ENCODE measurements at places on chromosomes 1 and 21.

DNA sequence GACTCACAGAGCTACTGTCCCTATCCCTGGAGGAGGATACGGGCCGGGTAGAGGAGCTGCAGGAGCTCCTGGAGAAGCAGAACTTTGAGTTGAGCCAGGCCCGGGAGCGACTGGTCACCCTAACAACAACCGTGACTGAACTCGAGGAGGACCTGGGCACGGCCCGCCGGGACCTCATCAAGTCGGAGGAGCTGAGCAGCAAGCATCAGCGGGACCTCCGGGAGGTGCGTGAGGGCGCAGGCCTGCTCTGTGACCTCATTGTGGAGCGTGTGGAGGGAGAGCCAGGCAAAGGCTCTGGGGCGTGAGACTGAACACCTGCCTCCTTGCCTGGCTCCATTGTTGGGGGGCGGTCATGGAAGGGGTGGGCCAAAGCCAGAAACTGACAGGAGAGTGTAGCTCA is 19.0 kb downstream of the PPFIA4 start:
- DNase-seq = no peak

- no peak for DNase-seq
These were observed 3.5 kb downstream of the HAPLN2 start for GRCh38 chr1:156622581-156623297.

DNA sequence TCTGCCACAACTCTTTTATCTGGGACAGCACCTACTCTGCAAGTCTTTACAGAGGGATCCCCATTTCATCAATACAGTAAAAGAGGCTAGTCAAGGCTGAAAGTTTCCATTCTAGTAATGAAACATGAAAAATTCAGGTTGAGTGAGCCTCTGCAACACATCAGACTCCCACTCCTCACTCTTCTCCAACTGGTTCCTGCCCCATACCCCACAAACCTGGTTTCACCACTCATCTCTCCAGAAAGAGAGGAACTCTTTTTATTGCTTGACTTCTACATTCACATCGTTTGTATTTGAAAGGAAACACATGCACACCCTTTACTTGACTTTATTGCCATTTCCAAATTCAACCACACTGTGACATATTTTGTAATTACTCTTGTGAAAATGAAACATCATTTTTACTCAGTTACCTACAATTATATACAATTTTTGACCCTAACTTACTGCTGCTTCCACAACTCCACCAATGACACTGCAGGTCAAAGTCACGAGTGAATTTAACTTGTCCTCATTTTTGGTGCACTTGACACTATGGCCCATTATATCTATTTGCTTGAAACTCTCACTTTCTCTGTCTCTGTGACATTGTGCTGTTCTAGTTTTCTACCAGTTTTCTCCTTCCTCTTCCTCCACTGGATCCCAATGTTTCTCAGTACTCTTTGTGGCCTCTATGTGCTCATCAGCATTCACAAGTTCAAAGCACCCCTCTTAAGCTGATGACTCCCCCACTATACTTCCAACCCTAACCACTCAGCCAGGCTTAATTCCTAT is 8.0 kb downstream of the STX6 start:
- DNase-seq = no peak

DNA sequence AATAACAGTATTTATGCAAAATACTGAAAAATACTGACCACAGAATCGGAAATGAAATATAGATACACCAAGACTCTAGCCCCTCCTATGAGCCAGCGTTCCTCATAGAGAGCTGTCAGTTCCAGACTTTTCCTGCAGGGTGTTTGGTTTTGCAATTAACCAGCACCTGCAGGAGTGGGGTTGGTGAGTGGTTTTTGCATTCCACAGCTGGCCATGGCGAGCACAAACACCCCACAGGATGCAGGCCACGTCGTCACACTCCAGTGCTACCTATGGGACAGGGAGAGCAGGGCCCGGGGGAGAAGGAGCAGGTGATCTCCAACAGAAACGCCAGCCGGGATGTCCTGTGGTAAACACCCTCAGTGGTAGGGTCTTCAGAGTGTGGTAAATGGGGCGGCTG is 94.1 kb downstream of the ERG start:
- DNase-seq = no peak

GRCh38 chr1:83505148-83505547 is 493.8 kb downstream of the TTLL7 start:
- no peak for DNase-seq

DNA sequence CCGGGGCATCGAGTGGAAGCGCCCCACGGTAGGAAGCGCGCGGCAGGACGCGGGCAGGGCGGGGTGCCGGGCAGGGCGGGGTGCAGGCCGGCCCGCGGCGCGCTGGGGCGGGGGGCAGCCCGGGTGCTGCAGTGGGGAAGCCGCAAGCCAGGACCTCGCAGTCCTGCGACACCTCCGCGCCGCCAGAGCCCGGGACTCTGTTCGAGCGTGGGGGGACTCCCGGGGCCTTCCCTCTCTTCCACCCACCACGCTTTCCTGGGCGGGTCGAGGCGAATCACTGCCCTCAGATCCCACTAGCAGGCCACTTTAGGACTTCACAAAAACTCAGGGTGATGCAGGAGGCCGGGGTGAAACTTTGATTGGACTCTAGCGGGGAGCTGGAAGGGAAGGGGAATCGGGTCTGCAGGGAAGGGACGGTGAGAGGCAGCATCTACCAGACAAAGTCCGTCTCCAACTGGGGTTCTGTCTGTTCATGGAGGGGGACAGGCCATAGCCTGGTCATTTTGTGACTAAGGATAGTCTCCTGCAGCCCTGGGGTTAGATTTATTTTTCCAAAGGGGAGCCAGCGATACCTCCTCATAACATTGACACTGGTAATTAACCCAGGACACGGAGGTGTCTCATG is 623 bp downstream of the CAPN2 start:
- no peak for DNase-seq

DNA sequence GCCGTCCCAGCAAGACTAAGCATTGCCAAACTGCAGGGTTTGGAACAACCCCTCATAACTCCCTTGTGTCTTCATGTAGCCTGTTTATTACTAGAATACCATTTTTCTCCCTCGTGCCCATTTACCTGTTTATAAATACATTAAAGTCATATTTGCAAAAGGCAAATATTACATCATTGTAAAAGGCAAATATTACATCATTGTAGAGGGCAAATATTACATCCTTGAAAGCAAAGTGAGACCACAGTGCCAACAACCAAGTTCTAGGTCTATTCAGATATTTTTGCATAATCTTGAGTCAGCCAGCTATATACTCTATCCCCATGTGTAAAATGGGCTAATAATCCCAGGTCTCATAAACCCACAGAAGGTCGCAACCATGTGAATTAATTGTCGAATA is 11.4 kb upstream of the FAM163A start:
- no peak for DNase-seq

- no peak for DNase-seq
These were observed 87.6 kb downstream of the HMCN1 start for GRCh38 chr1:185821612-185822385.

DNA sequence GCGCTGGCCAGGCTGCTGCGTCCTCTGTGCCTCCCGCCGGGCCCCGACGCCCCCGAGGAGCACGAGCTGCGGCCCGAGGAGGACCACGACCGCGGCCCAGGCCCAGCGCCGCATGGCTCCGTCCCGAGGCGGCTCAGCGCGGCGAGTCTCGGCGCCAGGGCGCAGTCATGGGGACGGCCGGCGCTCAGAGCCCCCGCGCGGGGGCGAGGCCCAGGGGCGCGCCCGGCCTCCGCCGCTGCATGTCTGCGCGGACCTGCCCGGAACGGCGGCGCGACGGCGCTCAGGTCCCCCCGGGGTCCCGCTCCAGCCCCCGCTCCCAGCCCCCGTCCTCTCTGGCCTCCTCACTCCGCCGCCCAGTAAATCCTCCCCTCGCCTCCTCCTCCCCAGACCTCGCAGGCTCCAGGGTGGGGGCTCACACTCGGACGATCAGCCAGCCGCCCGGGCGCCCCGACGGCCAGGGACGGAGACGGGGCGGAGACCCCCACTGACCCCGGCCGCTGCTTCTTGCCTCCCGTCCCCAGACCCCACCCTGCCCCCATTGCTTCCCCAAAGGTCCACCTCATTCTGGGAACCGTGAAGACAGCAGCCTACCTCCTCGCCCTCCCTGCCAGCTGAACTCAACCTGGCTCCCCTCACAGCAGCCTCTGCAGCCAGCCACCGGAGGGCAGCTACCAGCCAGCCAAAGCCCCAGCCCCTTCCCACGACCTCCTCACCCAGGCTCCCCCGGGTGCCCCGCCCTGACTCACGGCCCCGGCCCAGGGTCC is at the start of gene C1QTNF12:
Gene C1QTNF12 (minus strand): TSS at position 146 of the 764 bp plus-strand sequence. CDS start 32 bp downstream, at position 114.
- DNase-seq = no peak

DNA sequence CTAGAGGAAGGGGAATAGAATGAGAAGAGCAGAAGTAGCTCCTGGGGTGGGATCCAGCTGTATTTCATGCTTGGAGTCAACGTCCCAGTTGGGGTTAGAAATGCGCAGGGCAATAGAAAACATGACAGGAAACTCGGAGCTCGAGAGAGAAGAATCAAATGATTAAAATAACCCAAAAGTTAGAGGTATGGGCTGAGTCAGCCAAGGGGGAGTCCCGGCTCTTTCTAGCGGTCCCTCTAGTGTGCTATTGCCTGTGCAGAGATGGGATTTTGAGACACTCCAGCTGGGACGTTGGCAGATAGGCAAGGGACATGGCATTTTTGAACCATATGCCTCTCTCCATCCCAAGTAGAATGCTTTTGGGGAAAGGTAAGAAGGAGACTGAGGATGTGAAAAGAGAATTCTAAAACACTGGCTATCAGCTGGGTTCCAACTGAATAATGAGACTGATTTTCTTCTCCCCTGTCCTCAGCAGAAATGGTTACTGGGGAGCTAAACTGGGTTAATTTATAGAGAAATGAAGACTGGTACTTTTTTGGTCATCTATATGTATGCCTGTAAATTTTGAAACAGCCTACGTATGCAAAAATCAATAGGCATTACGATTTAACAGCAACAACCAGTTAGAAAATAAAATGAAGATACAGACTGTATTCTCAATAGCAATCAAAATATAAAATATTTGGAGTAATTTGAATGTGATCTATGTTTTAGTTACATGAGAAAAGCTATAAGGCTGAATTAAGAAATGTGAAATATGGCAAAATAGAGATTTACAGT is 7.0 kb upstream of the VPS26C start:
- DNase-seq = no peak

DNA sequence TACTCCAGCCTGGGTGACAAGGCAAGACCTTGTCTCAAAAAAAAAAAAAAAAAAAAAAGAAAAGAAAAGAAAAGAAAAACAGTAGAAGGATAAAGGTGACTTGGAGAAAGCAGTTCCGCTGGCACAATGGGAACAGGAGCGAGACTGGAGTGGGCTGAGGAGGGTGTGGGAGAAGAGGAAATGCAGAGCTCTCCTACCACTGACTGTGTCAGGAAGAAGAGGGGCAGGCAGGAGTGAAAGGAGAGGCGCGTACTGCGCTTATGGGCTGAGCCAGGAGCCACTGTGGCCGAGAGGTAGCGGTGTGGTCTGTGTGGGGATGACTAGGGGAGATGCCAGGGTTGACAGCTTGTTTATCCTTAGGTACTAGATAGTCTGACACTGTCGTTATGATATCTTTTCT is 6.4 kb upstream of the PROK1 start:
- DNase-seq = no peak

GRCh38 chr1:26710811-26711210 is 15.0 kb downstream of the ARID1A start:
- no peak for DNase-seq

All from stimulated activated CD8-positive, alpha-beta memory T cell treated with anti-CD3 and anti-CD28 coated beads, Interleukin-2, amount 100 ng/mL, for 1 hour (primary cell).